ENCODE measurements at places on chromosomes 5 and 9. TPM values are rescaled to one million over a fixed set of nuclear protein-coding genes. Genes with fewer than 3 reads are reported as not detected.

GRCh38 chr9:130896233-130897014 is at the start of gene QRFP:
QRFP (minus strand) TSS chr9:130896812; CDS start chr9:130893838, 2,974 bp downstream.
- no peak for DNase-seq

DNA sequence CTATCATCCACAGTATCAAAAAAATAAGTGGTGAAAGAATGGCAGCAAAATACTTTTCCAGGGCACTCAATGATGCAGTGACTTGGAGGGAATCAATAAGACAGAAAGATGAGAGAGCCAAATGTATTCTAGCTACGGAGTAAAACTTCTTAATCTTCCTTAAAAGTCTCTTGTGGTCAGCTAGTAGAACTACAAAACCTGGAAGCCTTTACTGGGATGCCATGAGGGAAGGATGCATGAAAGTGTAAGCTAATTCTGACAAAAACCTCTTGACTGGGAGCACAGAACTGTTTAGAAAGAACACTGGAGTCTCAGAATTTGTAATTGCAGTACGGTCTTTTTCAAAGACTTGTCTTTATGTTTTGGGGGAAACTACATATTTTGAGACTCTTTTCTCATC is 432.8 kb upstream of the PTPRD start:
- no peak for DNase-seq

- DNase-seq = no peak
Observed at GRCh38 chr9:91903126-91903911, 46.7 kb downstream of the ROR2 start.

GRCh38 chr9:20200991-20201431 is 412.2 kb upstream of the SLC24A2 start:
- no peak for DNase-seq

- DNase-seq = no peak
Observed at GRCh38 chr5:68398146-68398812, 182.7 kb downstream of the PIK3R1 start.

GNA14 gene
- 0.46 TPM for polyA plus RNA-seq

SLC6A18 gene
- not detected for polyA plus RNA-seq

SMC2 gene
- 3.1 TPM for polyA plus RNA-seq

Measured in stomach (tissue), 19 donors.